ENCODE measurements at places on chromosomes 3 and 15. TPM values are rescaled to one million over a fixed set of nuclear protein-coding genes. Genes with fewer than 3 reads are reported as not detected.

The CHCHD4 gene
- 35.9 TPM for total RNA-seq

The FSIP1 gene
- total RNA-seq = 0.91 TPM

The CD86 gene
- total RNA-seq = 3.7 TPM

The SPESP1 gene
- total RNA-seq = 7.6 TPM

The INKA1 gene
- total RNA-seq = 2.9 TPM

DNA sequence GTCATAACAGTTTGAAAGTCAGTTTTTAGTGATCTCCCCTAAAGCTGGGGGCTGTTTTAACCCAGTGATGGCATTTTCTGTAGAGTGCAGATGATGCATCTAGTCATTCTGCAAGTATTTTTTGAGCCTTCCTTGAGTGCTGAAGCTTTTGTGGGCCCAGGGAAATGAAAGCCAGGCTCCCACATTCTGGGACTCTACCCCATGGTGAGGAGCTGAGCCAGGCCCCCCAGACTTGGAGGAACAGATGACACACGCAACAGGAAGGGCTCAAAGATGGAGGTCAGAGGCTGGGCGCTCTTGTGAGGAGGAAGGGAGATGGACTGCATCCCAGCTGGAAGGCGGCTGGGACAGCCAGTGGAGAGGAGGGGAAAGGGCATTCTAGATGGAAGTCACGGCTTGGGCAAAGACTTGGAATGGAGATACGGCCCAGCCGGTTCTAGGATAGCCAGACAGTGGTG lies 40.8 kb downstream of the MRAS start:
- DNase-seq = no peak

DNA sequence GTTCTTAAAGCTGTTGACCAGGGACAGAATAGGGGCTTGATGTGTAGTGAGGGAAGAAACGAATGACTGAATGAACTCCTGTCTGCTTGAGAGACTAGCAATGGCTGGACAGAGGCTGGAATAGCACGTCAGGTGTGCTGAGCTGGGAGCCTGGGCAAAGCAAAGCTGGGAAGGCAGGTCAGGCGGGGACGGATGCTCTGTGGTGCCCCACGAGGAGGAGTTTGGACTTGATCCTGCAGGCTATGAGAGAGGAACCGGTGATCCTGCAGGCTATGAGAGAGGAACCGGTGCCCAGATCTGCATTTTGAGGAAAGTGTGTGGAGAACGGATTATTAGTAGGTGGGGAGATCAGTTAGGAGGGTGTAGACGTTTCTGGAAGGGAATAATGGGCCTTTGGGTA lies 31.3 kb upstream of the PSTPIP1 start:
- no peak for DNase-seq

GRCh38 chr3:52246728-52247408 lies 1.3 kb downstream of the PPM1M start:
- DNase-seq = no peak

GRCh38 chr3:5115506-5116162 lies 6.5 kb upstream of the ARL8B start:
- DNase-seq = no peak

- DNase-seq = no peak
Measured at GRCh38 chr3:45689787-45690145, 570 bp downstream of the SACM1L start.

DNA sequence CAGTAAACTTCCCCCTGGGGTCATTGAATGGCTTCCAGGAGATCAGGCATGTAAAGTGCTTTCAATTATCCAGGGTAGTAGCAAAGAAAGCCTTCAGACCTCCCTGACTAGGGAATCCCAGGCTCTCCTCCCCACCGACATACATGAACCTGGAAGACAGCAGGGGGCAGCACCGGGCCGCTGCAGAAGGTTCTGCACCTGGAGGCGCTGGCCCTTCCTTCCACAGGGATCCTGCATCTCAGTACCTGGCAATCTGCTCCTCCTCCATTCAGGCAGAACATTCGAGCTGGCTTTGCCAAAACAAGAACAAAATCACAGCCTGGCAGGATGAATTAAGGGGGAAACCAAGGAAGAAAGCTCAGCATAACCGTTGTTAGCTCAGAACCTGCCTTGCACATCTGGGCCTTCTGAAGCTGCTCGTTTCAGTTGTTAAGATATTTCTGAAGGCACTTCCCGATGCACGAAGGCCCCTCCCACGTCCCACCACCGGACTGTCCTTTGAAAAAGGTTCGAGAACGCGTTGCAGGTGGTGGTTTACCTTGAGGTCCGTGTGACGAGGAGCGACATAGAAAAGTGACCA lies 237.7 kb downstream of the SLCO3A1 start:
- peak; percentile 50 for DNase-seq
